Stomach (tissue), 19 donors: ENCODE measurements at places on chromosomes 6 and 20.

DNA sequence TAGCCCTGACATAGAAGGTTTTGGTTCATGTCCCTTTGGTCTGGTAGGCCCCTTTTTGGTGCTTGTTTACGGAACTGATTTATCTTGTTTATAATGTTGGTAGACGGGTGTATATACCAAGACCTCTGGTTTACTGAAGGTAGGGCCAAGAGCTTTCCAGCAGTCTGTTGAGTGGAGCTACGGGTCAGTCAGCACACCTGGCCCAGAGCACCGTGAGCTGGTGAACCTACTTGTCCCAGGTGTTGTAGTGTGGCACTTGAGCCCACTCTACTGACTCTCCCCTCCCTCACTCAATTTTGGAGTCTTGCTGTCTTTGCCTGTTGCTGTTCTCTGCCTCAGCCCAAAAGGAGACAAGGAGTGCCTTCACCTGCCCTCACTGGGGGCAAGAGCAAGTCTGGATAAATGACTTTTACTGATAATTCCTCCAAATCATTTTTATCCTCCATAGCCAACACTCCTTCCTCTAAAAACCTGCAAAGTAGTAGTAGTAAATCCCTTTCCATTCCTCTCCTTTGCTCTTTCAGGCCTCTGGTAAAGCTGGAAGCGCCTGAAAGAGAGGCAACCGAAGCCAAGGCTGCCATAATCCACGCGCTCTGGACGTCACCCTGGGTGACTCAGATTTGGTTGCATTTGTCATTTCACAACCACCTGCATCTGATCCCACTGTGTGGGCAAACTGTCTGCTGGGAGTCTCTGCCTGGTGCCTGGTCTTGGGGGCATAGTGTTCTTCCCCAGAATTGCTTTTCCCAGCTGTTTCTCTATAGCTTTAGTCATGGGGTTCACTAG lies 22.2 kb downstream of the RREB1 start:
- DNase-seq: no peak
- H3K4me1 ChIP-seq: peaks cover 38% of the 10 kb centered on the region
- peak overlapping the region; percentile 72 for H3K27ac ChIP-seq
- H3K4me3 ChIP-seq: no peak overlapping the region

DNA sequence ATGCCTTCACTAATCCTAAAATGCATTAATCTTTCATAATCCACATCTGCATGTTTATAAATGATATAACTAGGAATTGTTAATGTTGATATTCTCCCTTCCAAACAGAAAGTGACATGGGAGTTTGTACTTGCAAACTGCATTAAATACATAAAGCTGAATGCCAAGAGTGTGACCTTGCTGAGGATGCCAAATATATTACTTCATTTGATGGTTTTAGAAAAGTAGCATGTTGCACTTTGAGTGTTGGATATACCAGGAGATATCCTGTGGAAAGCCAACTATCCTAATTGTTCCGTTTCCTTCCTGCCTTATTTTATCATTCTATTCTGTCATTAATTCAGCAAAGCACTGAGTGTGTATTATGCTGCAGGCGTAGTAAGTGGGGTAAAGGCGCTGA lies 229.8 kb downstream of the TMEM242 start:
- H3K27me3 ChIP-seq: no peaks in the 10 kb centered on the region
- no peak overlapping the region for H3K4me3 ChIP-seq
- no peaks in the 10 kb centered on the region for H3K36me3 ChIP-seq
- H3K4me1 ChIP-seq: peaks cover 15% of the 10 kb centered on the region
- DNase-seq: peak; percentile 64

- H3K27me3 ChIP-seq: no peaks in the 10 kb centered on the region
- DNase-seq: no peak
- no peak overlapping the region for H3K4me3 ChIP-seq
- H3K4me1 ChIP-seq: no peaks in the 10 kb centered on the region
- H3K27ac ChIP-seq: no peak overlapping the region
Measured at GRCh38 chr6:44531442-44532015, 144.0 kb downstream of the CDC5L start.

- H3K4me3 ChIP-seq: no peak overlapping the region
- H3K4me1 ChIP-seq: no peaks in the 10 kb centered on the region
- no peak for DNase-seq
- H3K27me3 ChIP-seq: no peaks in the 10 kb centered on the region
Measured at GRCh38 chr20:58344741-58345140, 35.2 kb downstream of the RAB22A start.

DNA sequence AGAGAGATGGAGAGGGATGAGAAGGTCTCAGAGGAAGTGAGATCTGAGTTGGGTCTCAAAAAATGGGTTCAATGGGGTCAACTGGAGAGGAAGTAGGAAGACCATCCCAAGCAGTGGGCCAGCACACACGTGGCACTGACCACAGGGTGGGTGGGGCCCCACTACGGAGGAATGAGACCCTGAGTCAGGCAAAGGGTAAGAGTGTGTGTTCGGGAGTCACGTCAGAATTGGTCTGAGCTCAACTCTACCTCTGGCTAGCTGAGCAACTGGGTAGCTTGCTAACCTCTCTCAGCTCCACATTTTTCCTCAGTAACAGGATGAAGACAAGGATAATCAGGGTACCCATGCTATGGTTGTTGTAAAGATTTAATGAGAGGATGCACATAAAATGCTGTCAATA lies 79.0 kb downstream of the TRERF1 start:
- H3K27me3 ChIP-seq: no peaks in the 10 kb centered on the region
- H3K36me3 ChIP-seq: no peaks in the 10 kb centered on the region
- H3K4me3 ChIP-seq: no peak overlapping the region
- no peak for DNase-seq
- peaks cover 40% of the 10 kb centered on the region for H3K4me1 ChIP-seq
- H3K27ac ChIP-seq: no peak overlapping the region

GRCh38 chr20:23367770-23368169 lies 5.8 kb downstream of the GZF1 start:
- H3K4me1 ChIP-seq: peaks cover 34% of the 10 kb centered on the region
- no peak overlapping the region for H3K4me3 ChIP-seq
- H3K27ac ChIP-seq: no peak overlapping the region

DNA sequence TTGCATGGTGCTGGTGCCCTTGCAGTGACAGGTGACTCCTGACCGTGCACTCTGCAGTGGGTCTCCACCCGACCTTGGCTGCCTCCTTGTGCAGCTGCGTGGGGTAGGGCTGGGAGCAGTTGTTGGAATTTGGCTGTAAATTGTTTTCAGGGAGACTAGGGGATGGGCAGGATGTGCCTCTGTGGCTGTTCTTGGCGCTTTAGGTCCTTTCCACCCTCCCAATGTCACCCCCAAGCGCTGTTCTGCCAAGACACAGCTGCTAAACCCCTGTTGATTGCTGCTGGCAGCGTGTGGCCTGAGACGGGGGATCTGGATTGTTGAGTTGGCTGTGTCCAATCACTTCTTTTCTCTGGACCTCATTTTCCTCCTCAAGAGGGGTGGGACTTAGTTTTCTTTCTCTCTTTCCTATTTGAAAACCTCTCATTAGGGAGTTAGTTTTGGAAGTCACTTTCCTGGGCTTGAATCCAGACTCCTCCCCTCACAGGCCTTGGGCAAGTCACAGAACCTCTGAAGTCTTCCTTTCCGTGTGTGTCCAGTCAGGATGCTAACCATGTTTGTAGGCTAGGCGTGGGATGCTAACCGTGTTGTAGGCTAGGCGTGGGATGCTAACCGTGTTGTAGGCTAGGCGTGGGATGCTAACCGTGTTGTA lies 8.5 kb downstream of the IGF2R start:
- no peaks in the 10 kb centered on the region for H3K36me3 ChIP-seq
- peaks cover 52% of the 10 kb centered on the region for H3K4me1 ChIP-seq
- DNase-seq: peak; percentile 74
- H3K4me3 ChIP-seq: no peak overlapping the region
- no peaks in the 10 kb centered on the region for H3K27me3 ChIP-seq

DNA sequence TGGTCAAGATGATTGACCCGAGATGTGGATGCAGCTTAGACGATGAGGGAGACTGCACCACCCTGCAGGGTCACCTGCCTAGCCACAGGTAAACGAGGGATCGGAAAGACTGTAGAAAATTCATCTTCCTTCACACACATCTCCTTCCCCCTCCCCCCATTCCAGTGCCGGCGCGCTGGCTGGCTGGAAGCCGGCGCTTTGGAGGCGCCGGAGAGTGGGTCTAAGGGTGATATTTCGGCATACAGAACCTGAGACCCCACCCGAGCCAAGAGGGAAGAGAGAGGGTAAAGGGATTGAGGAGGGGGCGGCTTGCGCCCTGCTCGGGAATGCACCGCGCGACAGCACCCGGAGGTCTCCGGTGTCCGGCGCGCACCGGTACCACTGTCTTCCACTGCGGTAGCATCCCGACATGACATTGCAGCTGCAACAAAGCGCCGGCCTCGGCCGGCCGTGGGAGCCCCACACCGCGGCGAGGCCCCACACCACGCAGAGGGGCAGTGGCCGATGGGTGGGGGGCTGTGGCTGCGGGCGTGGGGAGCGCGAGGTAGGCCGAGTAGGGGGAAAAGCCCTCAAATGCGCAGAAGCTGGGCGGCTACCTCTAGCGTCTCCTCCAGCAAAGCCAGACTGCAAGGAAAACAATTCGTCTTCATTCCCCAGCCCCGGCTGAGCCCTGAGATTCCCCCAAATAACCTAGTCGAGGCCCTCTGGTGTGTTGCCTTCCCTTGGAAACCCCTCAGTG lies 984 bp downstream of the TNFRSF21 start:
- H3K27ac ChIP-seq: peak overlapping the region; percentile 93
- peaks cover 28% of the 10 kb centered on the region for H3K4me1 ChIP-seq
- no peaks in the 10 kb centered on the region for H3K27me3 ChIP-seq
- H3K4me3 ChIP-seq: peak overlapping the region; percentile 84

DNA sequence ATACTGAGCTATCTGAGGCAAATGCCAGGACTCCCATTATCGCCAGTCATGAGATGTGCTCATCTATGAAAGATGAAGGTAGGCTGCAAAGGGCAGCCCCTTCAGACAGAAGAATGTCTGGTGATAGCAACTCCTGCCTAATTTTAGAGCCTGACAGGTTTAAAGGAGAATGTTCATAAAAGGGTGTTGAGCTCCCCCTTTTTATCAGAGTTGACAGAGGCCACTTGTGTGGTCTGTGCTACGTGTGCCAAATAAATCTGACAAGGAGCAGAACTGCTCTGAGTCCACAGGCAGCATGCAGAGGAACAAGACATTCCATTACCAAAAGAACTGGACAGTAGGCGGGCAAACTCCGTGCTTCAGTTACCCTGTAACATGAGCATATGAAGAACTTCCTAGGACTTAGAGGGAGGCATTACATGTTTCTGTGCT lies 101.8 kb downstream of the PREP start:
- peak; percentile 36 for DNase-seq
- H3K4me3 ChIP-seq: no peak overlapping the region
- H3K4me1 ChIP-seq: no peaks in the 10 kb centered on the region
